ENCODE measurements at places on chromosomes 4 and X.

DNA sequence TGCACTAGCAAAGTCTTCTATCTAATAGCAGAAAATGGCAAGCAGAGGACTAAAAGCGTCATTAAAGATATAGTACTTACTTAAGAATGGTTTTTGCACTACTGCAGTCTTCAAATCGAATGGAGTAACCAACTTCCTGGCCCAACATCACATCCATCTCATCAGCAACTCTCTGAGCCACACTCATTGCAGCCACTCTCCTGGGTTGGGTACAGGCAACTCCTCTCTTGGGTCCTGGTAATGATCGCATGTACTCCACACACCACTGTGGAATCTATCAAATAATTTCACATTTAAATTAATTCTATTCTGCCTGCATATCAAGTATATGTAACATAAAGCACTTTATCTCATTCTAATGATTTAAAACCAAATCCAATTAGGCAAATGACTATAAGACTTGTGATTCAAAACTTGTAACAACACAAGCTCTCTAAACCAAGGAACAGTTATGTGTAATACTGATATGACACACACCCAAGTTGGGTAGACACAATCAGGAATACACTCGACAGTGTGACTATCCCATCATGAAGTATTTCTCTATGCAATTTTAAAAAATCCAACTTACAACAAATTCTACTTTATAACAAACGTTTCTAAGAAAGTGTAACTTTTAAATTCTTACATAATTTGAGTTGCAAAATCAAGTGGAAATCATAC lies 13.6 kb downstream of the DHX15 start:
- no peak for DNase-seq

DNA sequence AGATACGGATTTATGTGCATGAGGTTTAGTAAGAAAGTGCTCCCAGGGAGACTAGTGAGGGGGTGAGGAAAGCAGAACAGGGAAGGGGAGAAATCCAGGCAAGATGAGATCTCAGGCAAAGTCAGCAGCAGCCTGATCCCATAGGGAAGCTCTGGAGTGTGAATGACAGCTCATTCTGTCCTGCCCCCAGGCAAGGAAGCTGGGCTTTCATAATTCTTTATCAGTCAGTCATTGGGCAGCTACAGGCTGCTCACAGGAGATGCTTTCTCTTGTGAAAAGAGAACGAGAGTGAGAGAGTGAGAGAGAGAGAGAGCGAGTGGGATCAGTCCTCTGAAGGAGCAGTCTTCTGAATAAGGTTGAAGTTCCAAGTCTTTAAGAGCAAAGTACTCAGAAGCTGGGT lies 48.1 kb downstream of the SRPX start:
- DNase-seq, result no peak

DNA sequence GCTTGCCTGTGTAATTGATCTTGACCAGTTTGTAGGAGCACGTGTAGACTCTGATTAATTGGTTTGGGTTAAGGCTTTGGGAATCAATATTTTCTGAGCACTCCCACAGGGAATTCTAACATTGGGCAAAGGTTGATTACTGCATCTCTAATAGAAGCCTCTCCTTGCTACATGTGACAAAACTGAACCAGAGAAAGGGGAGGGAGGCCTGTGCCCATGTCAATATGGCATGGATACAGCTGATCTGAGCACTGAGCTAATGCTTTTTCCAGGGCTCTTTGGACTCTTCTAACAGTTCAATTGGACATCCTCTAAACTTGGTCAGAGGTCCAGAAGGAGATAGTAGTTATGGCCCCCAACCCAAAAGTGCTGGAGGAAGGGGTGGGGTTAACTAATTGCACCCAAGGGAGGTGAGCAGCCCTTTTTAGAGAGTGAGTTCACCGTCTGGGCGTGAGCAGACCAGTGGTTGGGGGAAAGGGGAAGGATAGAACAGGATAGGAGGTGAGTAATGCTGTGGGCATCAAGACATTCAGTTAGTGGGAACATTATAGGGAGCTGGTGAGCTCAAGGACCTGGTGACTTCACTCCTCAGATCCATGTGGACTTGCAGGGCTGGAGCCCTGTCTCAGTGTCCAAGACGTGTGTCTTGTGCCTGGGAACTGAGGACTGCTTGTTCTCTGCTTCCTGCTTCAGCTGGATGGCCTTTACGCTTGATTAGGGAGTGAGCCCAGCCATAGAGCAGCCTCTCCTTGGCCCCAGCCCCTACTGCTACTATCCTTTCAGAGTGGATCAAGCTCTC lies 22.8 kb downstream of the MSN start:
- DNase-seq, result peak; percentile 79

- no peak for DNase-seq
Observed at GRCh38 chr4:185623444-185624258, 88.3 kb upstream of the PDLIM3 start.

GRCh38 chrX:15242899-15243555 lies 26.9 kb downstream of the ASB9 start:
- DNase-seq, result peak; percentile 22

DNA sequence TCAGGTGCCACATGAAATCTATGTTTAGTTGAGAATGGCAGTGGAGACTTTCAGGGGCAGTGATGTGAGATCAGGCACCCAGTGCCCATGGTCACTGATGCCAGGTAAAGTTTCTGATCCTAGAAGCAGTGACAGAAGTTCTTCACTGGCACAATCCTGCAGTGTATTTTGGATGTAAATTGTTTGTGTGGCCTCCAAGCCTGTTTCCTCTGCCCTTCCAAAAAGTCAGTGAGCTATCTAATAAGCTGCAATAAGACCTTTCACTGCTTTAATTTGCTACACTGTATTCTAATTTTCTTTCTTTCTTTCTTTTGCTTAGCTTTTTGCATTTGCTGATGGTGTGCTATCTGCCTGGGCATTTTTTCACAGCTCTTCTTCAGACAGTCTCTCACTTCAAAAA lies 1348.6 kb downstream of the ADGRL3 start:
- no peak for DNase-seq

- no peak for DNase-seq
Observed at GRCh38 chr4:80312124-80312523, 23.4 kb upstream of the CFAP299 start.

DNA sequence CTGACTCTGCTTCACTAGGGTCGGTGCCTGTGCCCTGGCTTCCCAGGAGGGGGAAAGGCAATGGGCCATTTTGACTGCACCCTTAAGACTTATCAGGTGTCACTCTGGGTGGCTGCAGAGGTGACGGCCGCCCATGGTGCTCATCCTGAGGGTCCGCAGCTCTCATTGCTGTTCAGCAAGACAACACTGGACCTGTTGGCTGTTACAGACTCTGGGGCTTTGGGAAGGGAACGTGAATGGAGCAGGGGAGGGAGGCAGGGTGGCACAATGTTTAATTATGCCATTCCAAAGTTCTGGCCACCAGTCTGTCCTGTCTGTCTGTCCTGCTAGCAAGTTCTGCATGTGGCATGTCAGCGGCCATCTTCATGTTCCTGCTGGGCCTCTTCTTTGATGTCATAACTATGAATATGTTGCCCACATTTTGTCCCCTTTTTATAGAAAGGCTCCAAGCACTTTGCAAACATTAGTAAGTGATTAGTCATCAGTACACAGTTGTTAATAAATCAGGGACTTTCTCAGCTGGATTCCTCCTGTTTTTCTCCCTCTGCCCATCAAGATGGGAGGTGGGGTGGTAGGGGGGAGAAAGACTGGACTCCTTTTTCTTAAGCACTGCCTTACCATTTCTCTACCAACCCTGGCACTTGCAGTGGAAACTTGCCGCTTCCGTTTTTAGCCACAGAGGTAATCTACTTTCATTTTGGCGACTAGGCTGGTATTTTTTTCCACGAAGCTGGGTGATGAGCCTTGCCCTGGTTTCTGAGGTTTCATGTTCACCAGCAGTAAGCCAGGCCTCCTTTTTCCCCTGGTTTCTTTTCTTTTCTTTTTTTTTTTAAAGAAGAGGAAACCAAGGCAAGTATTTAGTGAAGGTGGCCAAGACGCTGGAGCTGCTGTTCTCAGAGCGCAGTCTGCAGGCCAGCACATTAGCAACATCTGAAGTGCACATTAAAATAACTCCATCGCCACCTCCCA lies 88.6 kb upstream of the TRIM2 start:
- DNase-seq, result peak; percentile 82

DNA sequence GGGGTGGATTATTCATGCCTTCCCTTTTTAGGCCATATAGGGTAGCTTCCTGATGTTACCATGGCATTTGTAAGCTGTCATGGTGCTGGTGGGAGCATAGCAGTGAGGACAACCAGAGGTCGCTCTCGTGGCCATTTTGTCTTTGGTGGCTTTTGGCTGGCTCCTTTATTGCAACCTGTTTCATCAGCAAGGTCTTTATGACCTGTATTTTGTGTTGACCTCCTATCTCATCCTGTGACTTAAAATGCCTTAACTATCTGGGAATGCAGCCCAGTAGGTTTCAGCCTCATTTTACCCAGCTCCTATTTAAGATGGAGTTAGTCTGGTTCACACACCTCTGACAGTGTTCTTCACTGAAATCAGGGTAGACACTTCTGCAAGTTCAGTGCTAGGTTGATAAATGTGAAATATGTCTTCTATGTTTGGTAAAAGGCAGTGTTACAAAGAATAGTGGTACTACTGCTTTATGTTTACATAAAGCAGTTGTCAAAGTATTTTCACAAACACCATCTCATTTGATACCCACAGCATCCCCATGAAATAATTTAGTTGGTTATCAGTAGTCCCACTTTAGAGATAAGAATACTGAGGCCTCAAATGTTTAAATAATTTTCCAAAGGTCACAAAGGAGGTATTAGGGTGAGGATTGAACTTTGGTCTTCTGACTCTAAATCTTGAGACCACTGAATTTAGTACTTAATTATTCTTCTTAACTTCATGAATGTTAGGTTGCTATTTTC lies 77.1 kb upstream of the C4orf54 start:
- DNase-seq, result no peak

- DNase-seq, result peak; percentile 26
Observed at GRCh38 chr4:144449611-144450010, 196.3 kb upstream of the HHIP start.

DNA sequence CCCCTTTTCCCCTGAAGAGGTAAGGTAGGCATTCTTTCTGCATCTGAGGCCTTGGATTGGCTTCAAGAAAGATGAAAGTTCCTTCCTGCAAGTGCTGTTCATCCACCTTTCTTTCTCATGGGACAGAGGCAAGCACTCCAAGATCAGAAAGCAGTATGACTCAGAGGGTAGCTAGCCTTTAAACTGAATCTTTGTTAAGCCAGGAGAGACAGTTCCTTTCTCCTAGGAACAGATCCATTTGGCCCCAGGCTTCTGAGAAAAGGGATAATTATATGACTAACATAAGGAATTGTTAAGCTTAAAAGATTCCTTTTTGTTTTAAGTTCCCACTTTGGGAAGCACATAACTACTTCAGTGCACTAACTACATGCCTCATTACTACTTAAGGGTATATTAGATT lies 192.0 kb downstream of the PPP3CA start:
- DNase-seq, result peak; percentile 63

- DNase-seq, result no peak
Observed at GRCh38 chr4:178316211-178316610, 874.0 kb upstream of the AGA start.

- no peak for DNase-seq
Observed at GRCh38 chrX:73758250-73758649, 195.3 kb downstream of the CHIC1 start.

DNA sequence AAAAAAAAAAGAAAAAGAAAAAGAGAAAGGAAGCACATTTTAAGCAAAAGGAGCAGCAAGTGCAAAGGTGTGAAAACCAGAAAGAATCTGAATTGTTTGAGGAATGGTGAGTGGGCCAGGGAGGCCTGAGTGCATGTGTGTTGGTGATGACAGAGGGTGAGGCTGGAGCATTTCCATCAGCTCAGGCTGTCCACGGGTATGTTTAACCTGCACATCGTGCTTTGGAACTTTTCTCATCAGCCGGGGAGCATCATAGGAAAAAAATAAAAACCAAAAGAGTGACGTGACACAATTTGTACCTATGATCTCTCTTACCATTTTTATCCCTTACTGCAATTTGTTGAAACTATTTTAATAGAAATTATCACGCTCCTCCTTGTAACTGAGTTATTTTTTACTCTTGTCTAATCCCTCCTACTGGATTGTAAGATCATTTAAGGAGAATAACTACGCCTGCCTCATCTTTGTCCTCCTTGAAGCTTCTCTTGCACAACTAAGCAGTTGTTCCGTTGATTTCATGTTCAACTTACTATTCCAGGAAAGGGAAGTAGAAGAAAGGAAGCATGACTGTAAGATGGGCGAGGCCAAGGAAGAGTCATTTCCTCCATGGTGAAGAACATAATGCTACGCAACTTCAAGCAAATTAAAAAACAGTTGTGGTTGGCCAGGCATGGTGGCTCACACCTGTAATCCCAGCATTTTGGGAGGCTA lies 7.0 kb downstream of the PALLD start:
- no peak for DNase-seq

DNA sequence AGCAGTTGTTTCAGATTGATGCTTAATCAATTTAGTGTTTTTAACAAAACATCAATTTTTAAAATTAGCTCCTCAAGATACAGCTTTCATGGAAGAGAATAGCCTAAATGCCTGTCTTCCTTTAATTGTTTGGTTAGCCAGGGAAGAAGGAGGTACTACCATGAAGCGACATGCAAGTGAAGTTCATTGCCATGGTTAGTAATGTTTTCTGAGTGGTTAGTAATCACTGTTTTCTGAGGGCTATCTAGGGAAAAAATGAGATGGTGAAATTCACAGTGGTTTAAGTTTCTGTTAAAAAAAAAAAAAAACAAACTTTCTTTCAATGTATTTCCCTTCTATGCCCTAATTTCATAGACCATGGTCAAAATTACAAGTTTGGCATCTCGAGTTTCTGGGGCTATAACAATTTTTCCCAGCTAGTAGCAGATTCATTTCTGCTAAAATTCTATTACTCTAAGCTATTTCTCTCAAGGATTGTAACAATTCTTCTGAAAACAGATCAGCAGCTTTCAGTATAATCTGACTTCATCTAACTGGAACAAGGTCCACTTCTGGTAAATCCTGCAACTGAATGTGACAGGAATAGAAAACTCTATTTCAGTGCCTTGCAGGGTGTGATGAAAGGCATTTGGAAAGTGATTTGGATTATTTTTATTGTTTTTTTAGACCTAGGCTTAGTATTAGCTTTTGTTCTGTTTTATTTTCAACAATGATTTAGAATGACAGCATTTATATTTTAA lies 157.0 kb downstream of the PCDH18 start:
- no peak for DNase-seq

GRCh38 chr4:68864438-68865187 lies 48.8 kb downstream of the UGT2B10 start:
- DNase-seq, result no peak

GRCh38 chr4:47667552-47667951 lies 170.3 kb downstream of the CORIN start:
- DNase-seq, result no peak

- DNase-seq, result no peak
Observed at GRCh38 chr4:87566276-87566675, 37.1 kb upstream of the SPARCL1 start.

DNA sequence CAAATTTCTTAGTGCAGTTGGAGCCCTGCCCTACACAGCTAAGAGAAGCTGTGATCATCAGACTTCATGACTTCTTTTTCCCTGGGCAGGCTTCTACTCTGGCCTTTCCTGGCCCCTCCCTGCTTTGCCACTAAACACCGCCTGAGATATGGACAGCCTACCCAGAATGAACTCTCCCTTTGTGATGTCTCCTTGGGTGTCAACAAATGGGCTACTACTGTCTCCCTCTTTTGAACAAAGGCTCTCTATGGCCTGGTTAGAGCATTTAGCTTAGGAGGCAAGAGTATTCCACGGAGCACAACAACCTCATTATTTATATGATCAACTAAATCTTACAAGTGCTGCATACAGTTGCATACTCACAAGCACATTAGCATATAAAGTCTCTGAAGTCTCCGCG lies 127.6 kb upstream of the HCCS start:
- DNase-seq, result no peak

All from astrocyte (in vitro differentiated cells and primary cell).